ENCODE measurements at places on chromosomes 12 and 14.

DNA sequence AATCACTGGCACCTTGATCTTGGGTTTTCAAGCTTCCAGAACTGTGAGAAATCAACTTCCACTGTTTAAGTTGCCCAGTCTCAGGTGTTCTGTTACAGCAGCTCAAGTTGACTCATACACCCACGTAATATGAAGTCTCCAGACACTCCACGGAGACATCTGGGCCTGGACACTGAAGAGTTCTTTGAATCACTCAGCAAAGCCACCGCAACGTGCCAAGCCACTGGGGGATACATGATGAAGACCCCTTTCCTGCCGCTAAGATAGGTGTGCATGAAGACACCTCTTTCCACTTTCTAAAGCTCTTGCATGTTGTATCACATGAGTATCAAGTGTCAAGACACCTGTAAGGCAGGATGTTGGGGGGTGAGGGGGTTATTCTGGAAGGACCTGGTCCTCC, 311.7 kb upstream of the RTL1 start:
- DNase-seq: no peak

- DNase-seq: no peak
Observed at GRCh38 chr12:6391013-6391412, 7.1 kb downstream of the LTBR start.

DNA sequence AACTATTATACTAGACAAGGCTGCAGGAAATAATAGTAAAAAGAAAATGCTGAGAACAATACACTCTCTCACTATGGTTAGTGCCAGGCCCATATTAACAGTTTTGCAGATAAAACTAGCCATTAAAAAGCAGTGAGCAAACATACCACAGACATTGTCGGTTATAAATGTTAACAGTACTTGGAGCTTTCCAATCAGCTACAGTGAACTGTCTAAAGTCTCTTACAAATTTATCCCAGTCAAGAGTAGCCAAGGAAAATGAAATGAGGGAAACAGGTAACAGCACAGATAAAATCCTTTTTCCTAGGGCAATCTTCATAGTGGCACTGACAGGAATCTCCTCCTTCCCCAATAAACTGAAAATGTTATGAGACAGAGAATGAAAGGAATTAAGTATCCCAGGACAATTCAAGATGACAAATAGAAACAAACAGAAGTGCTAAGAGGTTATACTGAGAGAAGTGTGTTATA, 30.8 kb downstream of the PAWR start:
- no peak for DNase-seq

- peak; percentile 1 for DNase-seq
Observed at GRCh38 chr12:44286336-44286735, 450.5 kb downstream of the TMEM117 start.

GRCh38 chr12:76766161-76766560, 2.2 kb downstream of the ZDHHC17 start:
- DNase-seq: no peak

GRCh38 chr12:78194448-78194847, 363.8 kb downstream of the NAV3 start:
- peak; percentile 3 for DNase-seq

GRCh38 chr14:35240231-35240630, 52.0 kb upstream of the PSMA6 start:
- DNase-seq: no peak

DNA sequence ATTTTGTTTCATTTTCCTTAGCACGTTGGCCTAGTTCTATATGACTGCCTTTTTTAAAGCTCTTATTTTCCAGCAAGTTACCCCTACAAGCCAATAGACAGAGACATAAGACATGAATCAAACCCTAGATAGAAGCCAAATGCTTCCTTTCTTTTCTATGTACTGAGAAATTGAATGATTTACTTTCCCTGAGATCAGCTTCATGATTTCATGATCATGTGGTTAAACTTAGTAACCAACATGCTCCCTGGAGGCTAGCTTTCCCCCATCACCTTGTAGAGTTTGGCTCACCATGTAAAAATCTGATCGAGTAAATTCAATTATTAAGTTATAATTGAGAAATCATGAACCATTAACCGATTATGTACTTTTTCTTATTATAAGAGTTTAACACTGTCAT, 148.1 kb upstream of the LRIG3 start:
- DNase-seq: no peak

GRCh38 chr12:58384196-58384595, 442.8 kb downstream of the ATP23 start:
- no peak for DNase-seq

- peak; percentile 85 for DNase-seq
Observed at GRCh38 chr14:23588884-23589598, 10.5 kb upstream of the JPH4 start.

DNA sequence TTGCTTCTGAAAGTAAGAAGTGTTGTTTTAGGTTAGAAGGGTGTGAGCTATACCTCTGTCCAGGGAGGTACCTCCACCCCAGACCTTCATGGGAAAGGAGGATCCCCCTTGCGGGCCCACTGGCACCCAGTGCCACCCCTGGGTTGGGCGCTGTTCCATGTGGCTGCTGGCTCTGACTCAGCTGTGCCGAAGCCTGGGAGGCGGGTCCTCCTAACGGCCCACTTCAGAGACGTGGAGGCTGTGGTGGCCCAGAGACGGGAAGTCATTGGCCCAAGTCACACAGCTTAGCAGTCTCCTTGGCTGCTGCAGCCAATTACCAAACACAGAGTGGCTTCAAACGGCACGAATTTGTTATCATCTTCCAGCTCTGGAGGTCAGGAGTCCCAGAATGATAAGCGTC, 10.2 kb downstream of the RFLNA start:
- DNase-seq: no peak

- DNase-seq: no peak
Observed at GRCh38 chr12:105832021-105832420, 306.7 kb downstream of the NUAK1 start.

DNA sequence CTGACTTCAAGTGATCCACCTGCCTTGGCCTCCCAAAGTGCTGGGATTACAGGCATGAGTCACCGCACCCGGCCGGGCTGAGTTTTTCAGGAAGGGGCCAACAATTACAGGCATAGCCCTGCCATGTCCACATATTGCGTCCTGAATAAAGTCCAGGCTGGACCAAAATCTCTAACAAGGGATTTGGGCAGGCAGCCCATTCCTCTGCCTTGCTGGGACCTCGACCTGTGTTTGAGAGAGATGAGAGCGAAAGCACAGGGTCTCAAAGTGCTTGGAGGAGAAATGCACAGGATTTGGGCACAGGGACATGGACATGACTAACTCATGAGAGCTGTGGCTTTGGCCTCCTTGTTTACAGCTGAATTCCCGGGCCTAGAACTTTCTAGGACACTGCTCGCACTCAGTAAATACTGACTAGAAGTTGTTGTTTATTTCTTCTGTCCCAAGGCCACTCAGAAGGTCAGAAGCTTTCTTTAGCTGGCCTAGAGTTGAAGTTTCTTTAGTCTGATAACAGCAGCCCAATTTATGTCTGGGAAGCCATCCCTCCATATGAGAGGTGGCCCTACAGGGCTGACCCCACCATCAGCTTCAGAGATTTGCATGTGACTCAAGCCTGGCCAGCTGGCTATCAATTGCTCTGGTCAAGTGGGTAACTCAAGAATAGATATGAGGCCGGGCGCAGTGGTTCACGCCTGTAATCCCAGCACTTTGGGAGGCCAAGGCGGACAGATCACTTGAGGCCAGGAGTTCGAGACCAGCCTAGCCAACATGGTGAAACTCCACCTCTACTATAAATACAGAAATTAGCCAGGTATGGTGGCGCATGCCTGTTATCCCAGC, 11.7 kb downstream of the CAMKK2 start:
- DNase-seq: no peak

GRCh38 chr12:123363390-123363739, 1.3 kb downstream of the SBNO1 start:
- peak; percentile 20 for DNase-seq

DNA sequence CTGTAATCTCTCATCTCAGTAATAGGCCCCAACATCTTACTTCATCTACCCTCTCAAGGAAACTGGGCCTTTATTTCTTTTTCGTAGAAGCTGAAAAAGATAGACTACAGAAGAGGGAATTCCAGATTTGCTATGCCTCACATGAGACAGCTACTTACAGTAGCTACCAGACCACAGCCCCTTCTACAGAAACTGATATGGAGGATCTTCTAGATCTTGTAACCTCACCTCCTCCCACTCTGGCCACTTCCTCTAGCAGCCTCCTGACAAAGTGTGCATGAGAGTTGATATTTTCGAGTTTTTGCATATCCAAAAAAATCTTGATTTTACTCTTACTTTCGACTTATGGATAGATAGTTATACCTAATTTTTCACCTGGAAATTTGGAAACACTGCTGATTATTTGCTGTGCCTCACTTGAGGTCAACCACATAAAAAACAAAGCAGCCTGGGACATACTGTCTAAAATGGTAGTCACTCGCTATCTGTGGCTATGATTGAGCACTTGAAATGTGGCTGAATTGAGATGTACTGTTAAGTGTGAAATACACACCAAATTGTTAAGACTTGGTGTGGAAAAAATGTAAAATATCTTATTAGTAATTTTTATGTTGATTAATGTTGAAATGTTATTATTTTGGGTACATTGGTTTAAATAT, 86.3 kb upstream of the NID2 start:
- DNase-seq: no peak

GRCh38 chr14:76716285-76716684, 45.0 kb upstream of the VASH1 start:
- DNase-seq: no peak

DNA sequence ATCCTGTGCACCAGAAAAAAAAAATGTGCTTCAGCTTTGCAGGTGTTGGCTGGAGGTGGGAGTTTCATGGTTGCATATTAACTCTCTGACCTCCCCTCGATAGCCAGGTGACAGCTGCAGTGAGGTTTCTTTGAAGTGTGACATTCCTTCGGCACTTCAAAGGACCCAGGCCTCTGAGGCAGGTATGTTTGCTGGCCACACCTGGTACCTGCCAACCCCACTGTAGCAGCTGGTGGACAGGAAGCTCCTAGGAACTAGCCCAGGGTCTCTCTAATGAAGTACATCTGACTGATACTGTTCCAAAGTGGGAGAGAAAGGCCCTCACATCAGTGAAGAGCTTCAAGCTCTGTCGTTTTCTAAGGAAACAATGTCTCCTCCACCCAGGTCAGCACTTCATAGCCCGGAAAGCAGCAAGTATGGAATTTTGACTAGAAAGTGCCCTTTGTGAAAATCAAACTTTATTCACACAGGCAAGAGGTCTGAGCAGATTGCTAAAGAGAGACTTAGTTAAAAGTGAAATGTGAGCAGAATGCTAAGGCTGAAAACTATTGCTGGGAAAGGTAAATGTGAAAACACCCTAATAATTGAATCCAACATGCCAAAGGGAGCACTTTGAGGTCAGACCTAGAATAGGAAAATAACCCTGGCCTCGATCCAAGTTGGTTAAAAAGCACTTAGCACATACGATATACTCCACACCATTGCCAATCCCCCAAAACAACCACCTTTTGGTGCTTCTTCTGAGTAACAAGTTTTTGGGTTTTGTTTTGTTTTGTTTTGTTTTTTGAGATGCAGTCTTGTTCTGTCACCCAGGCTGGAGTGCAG, 71.3 kb downstream of the PHLDA1 start:
- no peak for DNase-seq

DNA sequence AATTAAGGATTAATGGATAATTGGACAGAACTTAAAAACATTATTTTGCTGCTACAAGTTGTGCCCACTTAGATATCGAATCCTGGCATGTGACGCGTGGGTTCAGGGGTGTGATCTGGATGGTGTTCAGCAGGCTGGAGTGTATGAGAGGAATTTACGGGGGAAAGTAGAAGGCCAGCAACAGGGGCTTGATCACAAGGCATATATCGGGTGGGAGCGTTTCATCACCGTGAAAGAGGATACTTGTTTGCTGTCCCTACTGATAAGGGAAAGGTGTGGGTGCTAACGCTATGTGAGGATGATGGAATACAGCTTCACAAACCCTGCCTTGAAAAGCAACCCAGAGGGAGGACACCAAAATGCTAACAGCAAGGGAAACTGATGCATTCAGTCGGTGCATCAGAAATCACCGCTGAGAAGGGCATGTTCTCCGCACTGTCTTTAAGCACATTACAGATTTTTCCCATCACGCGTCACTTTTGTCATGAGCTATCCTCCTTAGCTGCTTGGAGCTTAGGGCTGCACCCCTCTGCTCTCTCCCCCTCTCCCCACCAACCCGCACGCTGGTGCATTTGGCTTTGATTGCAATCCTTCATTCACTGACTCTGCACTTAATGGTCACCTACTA, 13.4 kb downstream of the HHIPL1 start:
- no peak for DNase-seq

- no peak for DNase-seq
Observed at GRCh38 chr12:47280543-47281300, 201.0 kb upstream of the AMIGO2 start.

- no peak for DNase-seq
Observed at GRCh38 chr14:96494331-96494730, 7.9 kb upstream of the PAPOLA start.

DNA sequence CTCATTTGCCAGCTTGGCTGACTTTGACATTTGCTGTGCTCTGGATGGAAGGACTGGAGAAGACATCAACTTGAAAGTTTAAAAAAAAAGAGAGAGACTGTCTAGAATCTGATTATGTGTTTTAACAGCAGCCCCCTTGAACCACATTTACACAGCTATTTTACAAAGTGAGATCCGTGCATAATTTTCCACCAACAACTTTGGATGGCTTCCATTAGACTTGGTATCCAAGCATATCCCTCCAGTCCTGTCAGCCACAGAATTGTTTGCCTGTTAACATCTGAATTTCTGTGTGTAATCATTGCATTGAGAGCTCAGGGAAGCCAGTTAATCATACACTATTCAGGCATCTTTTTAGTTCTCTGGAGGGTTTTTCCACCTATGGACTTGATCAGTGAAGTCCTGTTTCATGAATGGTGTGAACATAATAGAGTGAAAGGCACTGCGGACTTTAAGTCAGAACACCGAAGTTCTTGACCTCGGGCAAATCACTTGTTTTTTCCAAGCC, 93.7 kb downstream of the SAMD4A start:
- DNase-seq: no peak

DNA sequence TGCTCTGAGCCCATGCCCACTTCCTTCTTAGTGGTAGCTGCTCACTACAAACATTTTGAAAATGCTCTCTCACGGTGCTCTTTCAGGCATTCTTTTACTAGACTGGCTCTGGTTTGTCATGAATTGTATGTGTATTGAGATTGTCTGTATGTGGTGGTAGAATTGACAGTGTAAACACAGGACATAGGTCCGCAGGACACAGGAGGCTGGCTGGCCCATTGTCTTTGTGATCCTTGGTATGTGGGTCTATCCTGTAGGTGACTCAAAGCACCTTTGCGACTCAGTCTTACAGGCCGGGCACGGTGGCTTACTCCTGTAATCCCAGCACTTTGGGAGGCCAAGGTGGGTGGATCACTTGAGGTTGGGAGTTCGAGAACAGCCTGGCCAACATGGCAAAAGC, 250.9 kb downstream of the C12orf75 start:
- DNase-seq: no peak

- no peak for DNase-seq
Observed at GRCh38 chr12:71439613-71440344, at the start of gene LGR5. LGR5 (plus strand) TSS chr12:71439798; CDS start chr12:71440081, 283 bp downstream.

- DNase-seq: no peak
Observed at GRCh38 chr14:76002383-76002782, 16.8 kb downstream of the IFT43 start.

All from RWPE1 (cell line).